ENCODE measurements at places on chromosomes 11 and 22. TPM values are rescaled to one million over a fixed set of nuclear protein-coding genes. Genes with fewer than 3 reads are reported as not detected.

The PITPNM1 gene
- 60.6 TPM for total RNA-seq

The RAB3IL1 gene
- total RNA-seq: 12.8 TPM

The NXF1 gene
- total RNA-seq: 53.5 TPM

The NPAS4 gene
- total RNA-seq: not detected

The SCN3B gene
- 0.11 TPM for total RNA-seq

The RAB38 gene
- total RNA-seq: 1.2 TPM

The CASP5 gene
- not detected for total RNA-seq

The OR52H1 gene
- not detected for total RNA-seq

The OR56A1 gene
- total RNA-seq: not detected

The TMPRSS6 gene
- total RNA-seq: not detected

The CBLIF gene
- total RNA-seq: not detected

The BAIAP2L2 gene
- total RNA-seq: 4.4 TPM

The TIMM8B gene
- 88.5 TPM for total RNA-seq

The ELFN2 gene
- 7.6 TPM for total RNA-seq

The PIH1D2 gene
- total RNA-seq: 0.84 TPM

The KRTAP5-9 gene
- not detected for total RNA-seq

The SCGB1D2 gene
- total RNA-seq: not detected

The SUSD2 gene
- 49.5 TPM for total RNA-seq

The MUC6 gene
- not detected for total RNA-seq

The SELENOM gene
- total RNA-seq: 77.3 TPM

The CSNK2A3 gene
- total RNA-seq: 2.8 TPM

The OR4D9 gene
- not detected for total RNA-seq

The FOLH1 gene
- not detected for total RNA-seq

The NXPE4 gene
- not detected for total RNA-seq

The CTSF gene
- total RNA-seq: 36.7 TPM

The PHOX2A gene
- not detected for total RNA-seq

The MAP6 gene
- 1.7 TPM for total RNA-seq

The SLC25A18 gene
- 0.06 TPM for total RNA-seq

The NRGN gene
- total RNA-seq: 10.5 TPM

The TNNI2 gene
- total RNA-seq: not detected

The BTBD18 gene
- not detected for total RNA-seq

The LARGE2 gene
- 2.6 TPM for total RNA-seq

The MOV10L1 gene
- total RNA-seq: not detected

The MLC1 gene
- not detected for total RNA-seq

The KDELR3 gene
- 19.6 TPM for total RNA-seq

The YPEL4 gene
- total RNA-seq: 0.32 TPM
